Osteocyte (in vitro differentiated cells): ENCODE measurements at places on chromosomes 6 and 20. TPM values are rescaled to one million over a fixed set of nuclear protein-coding genes. Genes with fewer than 3 reads are reported as not detected.
A peak's percentile ranks its signal among the peaks of the same experiment; 100 is the strongest.

- DNase-seq, result no peak
- H3K27me3 ChIP-seq, result peaks cover 4% of the 10 kb centered on the region
- no peak overlapping the region for H3K4me3 ChIP-seq
- no peak overlapping the region for H3K27ac ChIP-seq
- H3K36me3 ChIP-seq, result no peaks in the 10 kb centered on the region
Measured at GRCh38 chr6:97885828-97886227, 602.8 kb upstream of the MMS22L start.

DNA sequence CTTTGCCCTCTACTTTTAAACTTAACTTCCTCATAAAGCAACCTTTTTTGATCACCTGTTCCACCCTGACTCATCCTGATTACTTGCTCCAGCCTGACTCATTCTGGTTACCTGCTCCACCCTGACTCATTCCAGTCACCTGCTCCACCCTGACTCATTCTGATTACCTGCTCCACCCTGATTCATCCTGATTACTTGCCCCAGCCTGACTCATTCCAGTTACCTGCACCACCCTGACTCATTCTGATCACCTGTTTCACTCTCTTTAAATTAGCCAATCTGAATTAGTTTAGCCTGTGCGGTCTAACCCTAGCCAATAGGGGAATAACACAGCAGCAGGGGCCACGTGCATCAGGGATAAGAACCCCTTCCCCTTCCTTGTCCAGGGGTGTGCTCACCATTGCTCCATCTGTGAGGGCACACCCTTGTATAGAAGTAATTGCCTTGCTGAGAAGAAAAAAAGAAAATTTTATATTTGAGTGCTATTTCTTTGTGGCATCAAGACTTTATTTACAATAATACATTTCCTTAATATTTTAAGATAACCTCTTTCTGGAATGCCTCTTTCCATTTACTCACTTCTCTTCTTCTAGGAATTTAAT, 17.9 kb downstream of the HLA-G start:
- no peak overlapping the region for H3K4me3 ChIP-seq
- H3K27me3 ChIP-seq, result peaks cover 62% of the 10 kb centered on the region
- H3K4me1 ChIP-seq, result no peaks in the 10 kb centered on the region
- H3K27ac ChIP-seq, result no peak overlapping the region

DNA sequence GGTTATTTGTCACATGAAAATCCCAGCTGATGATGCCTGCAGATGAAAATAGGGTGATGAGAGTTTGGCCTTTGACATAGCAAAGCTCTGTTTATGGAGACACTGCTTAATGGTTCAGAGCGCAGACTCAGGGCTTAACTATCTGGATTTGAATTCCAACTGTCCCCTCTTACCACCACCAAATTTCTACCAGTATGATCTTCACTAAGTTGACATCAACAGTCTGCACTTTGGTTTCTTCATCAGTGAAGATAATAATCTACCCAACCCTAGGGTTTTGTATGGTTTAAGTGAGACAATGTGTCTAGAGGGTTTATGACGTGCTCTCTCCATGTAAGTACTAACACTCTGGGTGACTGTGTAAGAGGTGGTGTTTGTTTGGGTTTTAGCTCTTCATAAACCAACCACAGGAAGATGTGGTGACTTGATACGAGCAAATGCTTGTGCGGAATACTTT, 151.4 kb upstream of the TNFAIP3 start:
- no peaks in the 10 kb centered on the region for H3K4me1 ChIP-seq
- DNase-seq, result no peak
- no peak overlapping the region for H3K4me3 ChIP-seq

MRPS18B gene
- total RNA-seq, result 36.6 and 39.2 TPM in 2 replicates

- H3K27ac ChIP-seq, result no peak overlapping the region
- H3K36me3 ChIP-seq, result no peaks in the 10 kb centered on the region
- no peak overlapping the region for H3K4me3 ChIP-seq
- H3K4me1 ChIP-seq, result peaks cover 2% of the 10 kb centered on the region
Measured at GRCh38 chr6:106448000-106448426, 87.5 kb downstream of the CRYBG1 start.

DNA sequence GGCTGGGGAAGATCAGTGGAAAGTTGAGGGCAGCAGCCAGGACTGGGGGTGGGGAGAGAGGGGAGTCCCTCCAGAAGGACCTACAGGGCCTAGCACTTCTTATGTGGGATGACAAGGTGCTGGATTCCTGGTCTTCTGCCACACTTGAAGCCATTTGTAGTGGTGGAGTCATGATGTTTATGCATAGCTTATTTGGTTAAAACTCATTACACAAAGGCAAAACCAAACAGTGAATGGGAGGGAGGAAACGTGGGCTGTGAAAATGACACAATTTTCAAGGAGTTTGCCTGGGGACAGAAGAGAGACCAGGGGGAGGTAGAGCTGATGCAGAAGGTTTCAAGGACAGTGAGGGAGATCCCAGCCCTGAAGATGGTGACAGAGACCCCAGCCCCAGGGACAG, 50.8 kb downstream of the DACT2 start:
- no peaks in the 10 kb centered on the region for H3K36me3 ChIP-seq
- H3K27ac ChIP-seq, result no peak overlapping the region
- H3K4me3 ChIP-seq, result no peak overlapping the region
- DNase-seq, result no peak
- peaks cover 24% of the 10 kb centered on the region for H3K27me3 ChIP-seq

DNA sequence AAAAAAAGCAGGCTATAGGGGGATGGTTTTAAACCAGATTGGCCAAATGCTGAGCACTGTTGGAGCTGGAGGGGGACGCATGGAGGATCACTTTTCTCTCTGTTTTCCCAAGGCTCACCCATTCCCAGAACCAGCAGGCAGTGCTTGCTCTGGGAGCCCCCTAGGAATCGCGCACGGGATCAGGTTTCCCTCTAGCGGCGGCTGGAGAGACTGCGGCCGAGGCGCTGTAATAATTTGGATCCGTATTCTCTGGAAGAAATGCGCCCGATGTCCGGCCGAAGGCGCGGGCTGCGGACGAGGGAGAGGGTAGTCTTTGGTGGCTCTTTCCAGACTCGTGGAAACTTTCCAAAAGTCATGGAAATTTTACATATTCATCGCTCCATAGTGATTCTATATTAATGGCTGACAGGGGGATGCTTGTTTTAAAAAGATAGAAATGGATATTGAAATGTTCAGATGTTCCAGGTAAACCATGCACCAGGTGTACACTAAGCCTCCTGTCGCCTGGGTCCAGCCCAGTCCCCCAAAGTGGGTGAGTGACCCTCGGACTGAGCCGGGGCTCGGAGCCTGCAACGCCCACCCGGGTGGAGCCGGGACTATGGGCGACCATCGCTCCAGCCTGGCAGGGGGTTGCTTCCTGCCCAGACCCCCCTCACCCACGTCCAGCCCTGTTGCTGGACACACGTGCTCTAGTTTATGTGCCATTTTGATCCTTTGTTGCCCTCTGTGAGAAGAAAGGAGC, 78.7 kb upstream of the PHACTR3 start:
- peaks cover 40% of the 10 kb centered on the region for H3K27me3 ChIP-seq
- H3K4me3 ChIP-seq, result no peak overlapping the region
- no peak for DNase-seq
- H3K27ac ChIP-seq, result no peak overlapping the region
- H3K4me1 ChIP-seq, result no peaks in the 10 kb centered on the region

MYB gene
- total RNA-seq, result 0.83 and 0.86 TPM in 2 replicates

DNA sequence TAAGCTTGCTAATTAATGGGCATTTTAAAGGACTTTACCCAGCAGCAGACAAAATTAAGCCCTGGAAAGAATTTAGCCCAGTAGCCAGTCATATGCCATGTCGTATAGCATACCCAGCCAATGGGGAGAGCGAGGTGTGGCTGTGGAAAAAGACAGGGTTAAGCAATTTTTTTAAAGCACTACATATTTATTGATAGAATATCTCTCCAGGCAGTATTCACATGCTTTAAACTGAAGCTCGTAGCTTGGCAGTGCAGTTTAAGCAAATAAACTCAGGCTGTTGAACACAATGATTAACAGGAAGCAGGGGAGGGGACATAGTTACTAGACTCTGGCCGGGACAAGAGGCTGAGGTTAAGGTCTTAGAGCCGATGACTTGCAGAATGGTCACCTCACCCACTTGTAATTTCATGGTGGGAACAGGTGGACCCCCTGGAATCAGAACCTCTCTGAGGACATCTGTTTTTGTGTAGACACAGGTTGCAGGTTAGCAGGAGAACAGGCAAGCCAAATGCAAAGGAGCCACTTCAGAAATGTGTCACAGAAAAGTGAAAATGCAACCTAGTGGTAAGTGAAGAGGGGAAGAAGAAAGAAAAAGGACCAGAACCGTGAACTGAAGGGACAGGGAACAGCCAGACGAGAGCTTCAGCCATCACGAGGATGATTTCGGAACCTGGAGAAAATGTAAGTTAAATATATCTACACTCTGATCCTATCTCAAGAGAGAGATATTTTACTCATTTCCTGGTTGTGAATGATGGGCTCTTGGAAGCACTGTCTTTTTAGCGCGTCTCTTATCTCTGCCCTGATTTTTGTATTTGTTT, 7.2 kb downstream of the GCNT2 start:
- no peak overlapping the region for H3K27ac ChIP-seq
- H3K4me3 ChIP-seq, result no peak overlapping the region
- peaks cover 16% of the 10 kb centered on the region for H3K4me1 ChIP-seq
- no peak for DNase-seq
- H3K27me3 ChIP-seq, result peaks cover 3% of the 10 kb centered on the region

BIRC7 gene
- total RNA-seq, result not detected in 2 replicates

- H3K36me3 ChIP-seq, result no peaks in the 10 kb centered on the region
- no peaks in the 10 kb centered on the region for H3K27me3 ChIP-seq
- H3K4me1 ChIP-seq, result no peaks in the 10 kb centered on the region
- H3K27ac ChIP-seq, result no peak overlapping the region
Measured at GRCh38 chr20:17066902-17067301, 159.9 kb upstream of the PCSK2 start.

OPN5 gene
- total RNA-seq, result not detected in 2 replicates

- peak overlapping the region; percentile 16 for H3K27ac ChIP-seq
- no peaks in the 10 kb centered on the region for H3K27me3 ChIP-seq
- H3K36me3 ChIP-seq, result no peaks in the 10 kb centered on the region
- no peak for DNase-seq
Measured at GRCh38 chr6:21451546-21452013, 142.0 kb upstream of the SOX4 start.

FRK gene
- total RNA-seq, result 0.03 and 0.05 TPM in 2 replicates

SDHAF4 gene
- total RNA-seq, result 7.7 and 11.0 TPM in 2 replicates

RPN2 gene
- 167 and 168 TPM in 2 replicates for total RNA-seq

GRCh38 chr20:29430531-29430930, 1826.9 kb upstream of the DEFB115 start:
- no peaks in the 10 kb centered on the region for H3K4me1 ChIP-seq
- no peaks in the 10 kb centered on the region for H3K27me3 ChIP-seq
- no peak for DNase-seq
- H3K27ac ChIP-seq, result no peak overlapping the region
- no peak overlapping the region for H3K4me3 ChIP-seq

CLPSL1 gene
- total RNA-seq, result not detected in 2 replicates

ASIP gene
- total RNA-seq, result not detected in 2 replicates
